ENCODE measurements at places on chromosomes 6 and 20.

- DNase-seq: no peak
Measured at GRCh38 chr6:111407686-111408085, 75.3 kb downstream of the REV3L start.

DNA sequence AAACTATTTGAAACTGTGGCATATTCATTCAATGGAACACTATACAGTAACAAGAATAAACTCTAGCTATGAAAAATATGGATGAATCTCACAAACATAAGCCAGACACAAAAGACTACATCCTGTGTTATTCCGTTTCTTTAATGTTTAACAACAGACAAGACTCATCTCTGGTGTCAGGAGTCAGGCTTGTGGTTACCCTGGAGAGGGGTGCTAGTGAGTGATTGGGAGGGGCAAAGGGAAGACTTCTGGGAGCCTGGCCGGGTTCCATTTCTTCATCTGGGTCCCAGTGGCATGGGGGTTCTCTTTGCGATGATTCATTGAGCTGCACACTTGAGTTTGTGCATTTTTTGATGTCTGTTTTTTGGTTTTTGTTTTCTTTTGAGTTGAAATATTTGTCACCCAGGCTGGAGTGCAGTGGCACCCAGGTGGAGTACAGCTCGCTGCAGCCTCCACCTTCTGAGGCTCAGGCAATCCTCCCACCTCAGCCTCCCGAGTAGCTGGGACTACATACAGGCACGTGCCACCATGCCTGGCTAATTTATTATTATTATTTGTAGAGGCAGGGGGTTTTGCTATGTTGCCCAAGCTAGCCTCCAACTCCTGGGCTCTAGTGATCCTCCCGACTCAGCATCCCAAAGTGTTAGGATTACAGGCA lies 21.2 kb upstream of the TTPAL start:
- no peak for DNase-seq

DNA sequence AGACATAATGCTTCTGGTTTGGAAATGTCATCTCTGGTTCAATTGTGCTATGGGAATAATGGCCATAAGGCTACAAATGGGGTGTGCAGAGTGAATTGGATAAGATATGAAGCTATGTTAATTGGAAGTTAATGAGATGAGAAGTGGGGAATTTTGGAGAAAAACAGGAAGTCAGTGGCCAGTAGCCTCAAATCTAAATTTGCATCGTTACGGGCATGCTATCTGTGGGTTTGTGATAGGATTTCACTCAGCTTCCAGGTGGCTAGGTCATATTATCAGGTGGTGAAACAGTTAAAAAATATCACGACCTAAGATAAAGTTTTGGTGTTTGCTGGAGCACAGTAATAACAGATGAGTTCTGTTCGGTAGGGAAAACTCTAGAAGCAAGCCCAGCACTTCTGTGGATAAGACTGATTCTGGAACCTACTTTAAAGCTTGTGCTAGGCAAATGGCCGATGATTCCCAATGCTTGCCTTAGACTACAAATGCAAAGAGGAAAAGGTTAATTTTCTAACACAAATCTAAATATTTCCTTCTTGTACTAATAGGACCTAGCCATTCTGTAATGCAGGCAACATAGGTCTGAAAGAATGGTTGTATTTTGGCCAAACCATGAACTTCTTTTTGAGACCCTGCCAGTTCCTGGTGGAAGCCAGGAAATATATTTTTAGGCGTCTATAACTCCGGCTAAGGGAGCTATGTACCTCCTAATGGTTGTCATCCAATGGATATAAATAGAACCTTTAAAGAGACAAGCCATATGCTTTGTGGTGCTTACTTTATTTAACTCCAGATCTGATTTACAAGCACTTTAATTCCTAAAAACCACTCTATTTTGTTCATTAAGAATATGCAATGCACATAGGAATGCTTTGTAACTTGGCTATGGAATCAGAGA lies 111.0 kb downstream of the PLCB1 start:
- DNase-seq: no peak

GRCh38 chr6:80478030-80478429 lies 371.6 kb downstream of the BCKDHB start:
- no peak for DNase-seq

DNA sequence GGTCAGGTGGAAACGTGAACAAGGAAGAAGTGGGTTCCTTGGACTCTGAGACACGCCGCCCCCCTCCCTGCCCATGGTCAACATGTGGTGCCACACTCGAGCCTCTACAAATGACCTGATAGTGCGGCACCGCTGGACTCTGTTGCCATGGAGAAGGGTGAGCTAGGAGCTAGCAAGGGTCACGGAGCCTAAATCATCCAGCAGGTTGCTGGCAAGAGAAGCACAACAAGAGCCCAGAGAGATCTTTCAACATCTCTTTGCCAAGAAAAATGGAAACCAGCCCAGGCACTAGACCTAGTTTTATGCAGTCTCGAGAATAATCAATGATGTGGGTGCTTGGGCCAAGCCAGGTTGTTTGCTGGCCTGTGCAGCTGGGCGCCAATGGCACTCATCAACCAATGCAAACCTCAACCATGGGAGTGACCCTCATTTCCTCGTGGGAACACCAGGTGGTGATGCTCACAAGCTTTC lies 69.5 kb downstream of the NOL4L start:
- no peak for DNase-seq

- DNase-seq: no peak
Measured at GRCh38 chr6:44270526-44271405, 516 bp downstream of the TMEM151B start.

GRCh38 chr6:150118627-150119026 lies 24.2 kb upstream of the PPP1R14C start:
- DNase-seq: no peak

DNA sequence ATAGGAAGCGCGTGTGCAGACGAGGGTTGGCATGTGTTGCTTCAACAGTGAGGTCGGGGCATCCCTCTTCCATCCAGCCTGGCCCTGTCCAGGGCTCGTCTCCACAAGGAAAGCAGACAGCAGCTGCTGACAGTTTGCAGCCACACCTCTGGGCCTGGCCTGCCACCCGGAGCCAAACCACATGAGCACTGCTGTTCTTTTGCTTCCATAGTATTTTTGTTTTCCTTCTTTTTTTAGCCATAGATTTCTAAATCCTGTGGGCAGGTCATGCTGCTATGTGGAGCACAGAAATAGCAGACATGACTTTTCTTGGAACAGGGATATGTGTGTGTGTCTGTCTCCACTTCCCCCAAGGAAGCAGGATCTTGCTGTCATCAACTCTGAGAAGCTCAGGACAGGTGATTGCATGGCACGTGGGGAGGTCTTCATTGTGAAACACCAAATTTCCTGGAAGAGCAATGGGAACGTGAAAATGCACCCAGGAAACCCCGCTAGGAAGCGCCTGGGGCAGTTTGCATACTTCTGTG lies 167.4 kb downstream of the DTNBP1 start:
- no peak for DNase-seq

DNA sequence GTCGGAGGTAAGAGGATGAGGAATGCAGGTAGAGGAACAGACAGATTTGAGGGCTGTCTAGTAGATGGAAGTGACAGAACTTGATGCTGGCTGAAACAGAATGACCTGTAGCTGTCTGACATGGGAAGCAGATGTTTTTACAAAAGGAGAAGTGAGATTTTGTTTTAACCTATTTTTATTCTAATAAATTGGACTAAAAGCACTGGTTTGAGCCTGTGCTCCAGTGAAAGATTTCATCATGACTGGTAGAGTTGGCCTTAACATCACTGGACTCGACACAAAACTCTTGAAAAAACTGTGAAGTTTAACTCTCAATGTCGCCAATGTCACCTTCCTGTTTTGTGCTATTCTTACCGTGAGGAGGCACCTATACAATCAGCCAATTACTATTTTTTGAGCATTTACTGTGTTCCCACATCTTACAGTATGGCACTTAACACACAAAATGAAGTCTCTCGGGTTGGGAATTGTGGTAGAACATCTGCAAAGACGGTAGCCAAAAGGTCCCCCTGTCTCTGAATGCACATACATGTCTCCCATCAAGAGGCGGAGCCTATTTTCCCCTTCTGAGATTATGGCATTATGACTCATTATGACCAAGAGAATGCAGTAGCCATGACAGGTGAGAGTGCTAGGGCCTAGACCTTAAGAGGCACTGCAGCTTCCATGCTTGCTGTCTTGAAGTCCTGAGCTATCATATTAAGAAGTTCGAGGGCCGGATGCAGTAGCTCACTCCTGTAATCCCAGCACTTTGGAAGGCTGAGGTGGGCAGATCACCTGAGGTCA lies 93.2 kb downstream of the FOXF2 start:
- no peak for DNase-seq

DNA sequence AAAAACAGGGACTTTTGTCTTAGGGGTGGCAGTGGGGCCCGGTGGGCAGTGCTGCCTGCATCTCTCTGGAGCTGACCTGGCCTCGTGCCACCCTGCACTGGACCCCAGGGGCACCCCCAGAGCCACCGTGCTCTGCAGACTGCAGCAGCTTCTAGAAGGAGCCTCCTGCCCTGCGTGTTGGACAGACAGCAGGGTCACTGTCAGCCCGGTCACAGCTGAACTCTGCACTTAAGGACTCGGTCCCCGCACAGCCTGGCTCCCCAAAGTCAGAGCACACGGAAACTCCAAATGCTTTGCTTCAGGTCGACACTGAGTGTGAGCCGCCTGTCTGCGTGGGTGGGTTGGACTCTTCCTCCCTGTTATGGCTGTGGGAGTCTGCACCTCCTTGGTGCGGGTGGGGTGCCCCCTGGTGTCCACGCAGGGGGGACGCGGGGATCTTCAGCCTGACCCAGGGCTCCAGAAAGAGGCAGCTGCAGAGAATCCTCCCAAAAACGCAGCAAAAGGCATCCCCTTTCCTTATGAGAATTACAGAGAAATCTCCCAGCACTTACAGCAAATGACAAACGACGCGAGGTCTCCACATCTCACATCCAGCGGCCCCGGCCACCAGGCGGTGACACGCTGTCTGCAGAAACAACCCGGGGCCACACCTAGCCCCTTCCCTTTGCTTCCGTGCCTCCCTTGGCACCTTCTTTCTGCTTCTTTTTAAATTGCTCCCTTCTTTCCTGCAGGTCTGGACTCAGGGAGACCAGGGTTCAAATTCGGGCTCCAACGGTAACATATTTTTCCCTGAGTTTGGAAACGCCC lies 36.3 kb upstream of the DACT2 start:
- no peak for DNase-seq

GRCh38 chr20:57996936-57997890 lies 231.2 kb downstream of the ANKRD60 start:
- no peak for DNase-seq

GRCh38 chr20:34834459-34834893 lies 9.0 kb upstream of the NCOA6 start:
- no peak for DNase-seq

GRCh38 chr20:38558596-38559360 lies 22.2 kb upstream of the ADIG start:
- DNase-seq: no peak

DNA sequence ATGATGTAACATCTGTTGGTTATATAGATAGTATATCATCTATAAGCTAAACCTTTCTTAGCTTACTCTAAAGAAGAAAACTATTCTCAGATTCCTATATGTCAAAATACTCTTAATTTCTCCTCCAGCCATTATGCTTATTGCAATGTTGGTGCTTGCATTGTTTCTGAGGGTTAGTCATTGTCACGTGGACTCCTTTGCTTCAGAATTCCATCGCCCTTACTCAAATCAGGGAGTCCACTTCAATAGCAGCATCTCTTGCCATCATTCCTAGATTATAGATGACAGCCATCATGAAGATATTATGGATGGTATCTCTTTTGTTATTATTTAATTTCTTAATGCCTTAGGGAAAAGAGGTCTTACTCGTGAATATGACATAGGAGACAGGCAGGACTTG lies 776.1 kb downstream of the TENT5A start:
- no peak for DNase-seq

GRCh38 chr20:16025084-16025483 lies 548.2 kb downstream of the KIF16B start:
- no peak for DNase-seq

- no peak for DNase-seq
Measured at GRCh38 chr6:161711938-161712337, 438.1 kb upstream of the AGPAT4 start.

GRCh38 chr6:144264270-144265060 lies 20.7 kb upstream of the UTRN start:
- no peak for DNase-seq

DNA sequence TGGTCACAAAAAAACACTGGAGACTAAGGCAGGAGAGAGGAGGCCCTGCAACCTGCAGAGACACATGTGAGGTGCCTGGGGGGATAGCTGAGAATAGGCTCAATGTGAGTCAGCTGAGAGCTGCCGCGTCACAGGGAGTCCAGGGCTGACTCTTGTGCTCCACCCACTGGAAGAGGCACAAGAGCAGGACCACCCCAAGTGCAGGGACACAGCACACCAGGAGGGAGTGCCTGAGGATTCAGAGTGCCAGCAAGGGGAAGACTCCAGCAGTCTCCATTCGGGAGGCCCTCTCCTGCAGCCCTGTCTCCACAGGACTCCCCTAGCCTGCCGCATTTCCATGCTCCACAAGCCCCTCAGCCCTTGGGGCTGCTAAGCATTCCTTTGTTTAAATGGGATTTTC lies 105.5 kb downstream of the HUS1B start:
- no peak for DNase-seq

DNA sequence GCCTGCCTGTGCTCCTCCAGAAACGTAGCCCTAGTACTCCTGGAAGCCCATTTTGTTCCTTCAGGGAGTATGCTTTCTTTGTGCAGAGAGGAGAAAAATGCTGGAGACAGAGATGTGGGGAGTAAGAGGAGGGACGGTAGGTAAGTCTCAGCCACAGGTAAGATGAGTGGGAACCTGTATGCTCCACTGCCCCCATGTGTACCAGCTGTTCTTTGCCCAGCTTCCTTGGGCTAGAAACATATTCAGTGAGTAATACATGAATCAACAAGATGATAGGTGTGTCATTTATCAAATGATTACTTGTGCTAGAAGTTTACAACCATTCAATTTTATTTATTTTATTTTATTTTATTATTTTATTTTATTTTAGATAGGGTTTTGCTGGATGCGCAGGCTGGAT lies 13.6 kb upstream of the CEP85L start:
- DNase-seq: no peak

DNA sequence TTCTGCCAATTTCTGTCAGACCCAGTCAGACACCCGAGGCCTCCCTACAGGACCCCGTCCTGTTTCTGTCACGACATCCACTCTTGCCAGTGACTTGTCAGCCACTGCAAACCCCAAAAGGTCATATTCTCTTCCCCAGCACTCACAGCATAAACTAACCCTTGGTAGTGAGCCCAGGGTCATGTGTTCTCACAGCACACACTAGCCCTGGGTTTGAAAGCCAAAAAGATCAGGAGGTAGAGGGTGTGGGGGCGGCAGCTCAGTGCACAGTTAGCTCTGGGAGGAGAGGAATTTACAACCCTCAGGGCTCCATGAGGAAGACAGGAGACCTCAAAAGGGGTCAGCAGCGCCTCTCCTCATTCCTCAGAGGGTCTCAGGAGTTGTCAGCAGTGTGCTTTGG lies 9.9 kb upstream of the SNX9 start:
- DNase-seq: no peak

GRCh38 chr6:25336996-25337395 lies 57.8 kb downstream of the CARMIL1 start:
- DNase-seq: no peak

Measured in effector CD8-positive, alpha-beta T cell (primary cell).